Stimulated activated CD8-positive, alpha-beta memory T cell treated with anti-CD3 and anti-CD28 coated beads, Interleukin-15, amount 100 ng/mL, for 1 hour (primary cell): ENCODE measurements at places on chromosomes 4 and X.

DNA sequence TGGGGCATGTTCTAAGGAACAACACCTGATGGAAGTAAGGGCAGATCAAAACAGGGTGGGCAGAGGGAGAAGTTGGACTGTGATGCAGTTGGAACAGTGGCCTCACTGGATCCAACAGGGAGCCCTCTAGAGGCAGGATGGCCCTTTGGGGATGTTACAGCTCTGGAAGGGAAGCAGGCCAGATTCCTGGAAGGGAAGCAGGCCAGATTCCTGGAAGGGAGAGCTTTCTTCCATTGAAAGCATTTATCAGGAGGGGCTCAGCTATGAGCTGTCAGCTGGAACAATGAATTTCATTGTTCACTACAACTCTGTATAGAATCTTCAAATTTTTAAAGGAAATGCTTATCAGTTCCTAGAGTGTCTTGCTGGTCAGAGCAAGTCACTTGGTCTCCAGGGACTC is 17.7 kb downstream of the IL15 start:
- no peak for DNase-seq

DNA sequence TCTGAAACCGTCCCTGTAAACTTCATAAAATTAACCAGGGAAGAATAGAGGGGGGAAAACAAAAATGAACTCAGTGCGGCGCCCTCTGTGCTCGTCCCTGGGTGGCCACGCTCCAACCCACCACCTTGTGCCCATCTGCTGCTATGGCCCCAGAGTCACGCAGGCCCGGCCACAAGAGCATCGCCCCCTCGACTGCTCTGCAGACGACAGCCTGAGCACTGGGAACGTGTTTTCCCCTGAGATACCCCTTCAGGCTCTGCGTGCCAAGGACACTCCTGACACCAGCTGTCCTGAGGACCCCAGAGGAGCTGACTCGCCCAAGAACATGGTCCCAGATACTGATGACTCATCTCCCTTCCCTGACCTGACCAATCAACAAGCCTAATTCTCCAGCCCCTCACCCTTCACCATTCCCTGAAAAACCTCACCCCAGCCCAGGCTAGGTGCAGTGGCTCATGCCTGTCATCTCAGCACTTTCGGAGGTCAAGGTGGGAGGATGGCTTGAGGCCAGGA is 64.1 kb upstream of the GPR78 start:
- no peak for DNase-seq

- no peak for DNase-seq
Measured at GRCh38 chr4:55346851-55347255, 811 bp downstream of the SRD5A3 start.

GRCh38 chr4:8771258-8771590 is 100.4 kb downstream of the HMX1 start:
- DNase-seq, result no peak

- DNase-seq, result no peak
Measured at GRCh38 chrX:1421433-1422134, 29.7 kb upstream of the SLC25A6 start.

- no peak for DNase-seq
Measured at GRCh38 chrX:8233091-8233490, 62.0 kb upstream of the VCX2 start.

GRCh38 chr4:94575652-94576051 is 123.9 kb downstream of the PDLIM5 start:
- no peak for DNase-seq

DNA sequence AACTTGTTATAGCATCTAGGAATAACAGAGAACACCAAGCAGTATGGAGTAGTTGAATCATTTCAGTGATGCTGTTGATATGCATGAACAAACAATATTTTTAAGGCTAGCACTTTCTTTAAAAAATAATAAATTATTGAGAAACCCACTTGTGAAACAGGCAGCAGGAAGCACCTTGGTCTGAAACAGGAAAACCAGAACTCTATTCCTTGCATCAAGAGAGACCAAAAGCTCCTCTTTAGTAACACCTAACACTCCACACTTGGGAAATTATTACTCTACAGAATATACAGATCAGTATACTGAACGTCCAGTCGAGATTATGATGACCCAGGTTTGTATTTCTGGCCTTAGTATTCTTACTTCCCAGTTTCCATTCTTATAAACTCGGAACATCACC is 129.0 kb downstream of the ARAP2 start:
- no peak for DNase-seq

DNA sequence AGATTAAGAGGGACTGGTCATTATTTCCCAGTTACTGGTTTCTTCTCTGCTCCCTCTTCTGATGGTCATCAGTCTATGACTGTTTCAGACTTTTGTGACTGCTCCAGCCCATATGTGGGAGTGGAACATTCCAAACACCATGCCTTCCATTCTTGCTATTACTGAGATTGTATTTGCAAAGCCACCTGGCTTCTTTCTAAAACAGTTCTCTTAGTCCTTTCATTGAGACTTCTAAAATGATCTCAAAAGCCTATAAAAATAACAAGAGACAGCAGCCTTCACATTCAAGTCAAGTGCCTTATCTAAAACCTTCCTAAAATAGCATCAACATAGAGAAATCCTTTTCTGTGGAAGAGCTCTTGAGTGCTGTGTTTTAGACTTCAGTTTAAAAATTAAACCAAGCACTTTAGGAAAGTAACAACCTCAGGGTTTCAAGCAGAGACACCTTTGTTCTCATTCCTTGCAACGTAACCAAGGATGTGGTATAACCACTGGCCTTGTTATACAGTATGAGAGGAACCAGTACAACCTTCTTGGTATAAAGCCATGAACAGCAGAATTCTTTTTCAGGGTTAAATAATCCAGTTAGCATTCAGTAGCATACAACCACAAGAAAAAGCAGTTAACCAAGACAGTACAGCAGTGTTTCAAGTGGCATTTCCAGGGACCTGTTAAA is 97.1 kb downstream of the NFKB1 start:
- DNase-seq, result no peak

DNA sequence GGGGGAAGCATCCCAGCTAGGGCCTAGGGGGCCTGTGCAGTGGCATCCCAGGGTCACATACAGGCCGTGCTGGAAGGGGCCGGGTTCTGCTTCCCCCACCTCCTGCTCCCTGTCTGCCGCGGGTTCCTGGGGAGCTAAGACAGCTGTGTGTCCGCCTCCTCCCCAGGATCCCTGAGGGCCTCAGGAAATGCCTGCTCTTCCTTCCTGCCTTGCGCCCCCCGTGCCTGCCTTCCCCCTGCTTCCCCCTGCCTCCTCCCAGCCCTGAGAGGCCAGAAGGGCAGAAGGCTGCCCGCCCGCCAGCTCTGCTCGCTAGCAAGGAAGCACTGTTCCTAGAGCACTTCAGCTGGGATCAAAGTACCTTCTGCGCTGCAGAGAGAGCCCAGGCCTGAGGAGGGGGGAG is 2.9 kb upstream of the BGN start:
- no peak for DNase-seq

DNA sequence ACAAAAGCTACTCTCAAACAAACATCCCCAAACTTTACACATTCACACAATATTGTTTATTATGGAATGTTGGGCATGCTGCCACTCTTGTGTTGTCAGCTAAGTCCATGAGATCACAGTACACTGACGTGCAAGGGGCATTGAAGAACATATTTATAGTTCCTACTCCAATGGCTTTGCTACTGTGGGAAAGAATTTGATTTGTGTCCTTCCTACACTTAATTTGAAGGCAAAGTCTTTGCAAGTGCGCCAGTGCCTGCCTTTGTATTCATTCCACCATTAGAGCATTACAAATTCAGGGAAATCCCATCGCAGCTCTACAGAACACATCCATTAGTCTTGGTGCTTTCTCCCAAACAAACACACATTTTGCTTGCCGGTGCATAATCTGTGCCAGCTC is 45.4 kb upstream of the FTHL17 start:
- no peak for DNase-seq

GRCh38 chrX:130196466-130196865 is 24.7 kb downstream of the RAB33A start:
- no peak for DNase-seq

- DNase-seq, result no peak
Measured at GRCh38 chrX:65607070-65607742, 60.2 kb upstream of the MSN start.

GRCh38 chr4:5812506-5813229 is 80.2 kb downstream of the CRMP1 start:
- no peak for DNase-seq

DNA sequence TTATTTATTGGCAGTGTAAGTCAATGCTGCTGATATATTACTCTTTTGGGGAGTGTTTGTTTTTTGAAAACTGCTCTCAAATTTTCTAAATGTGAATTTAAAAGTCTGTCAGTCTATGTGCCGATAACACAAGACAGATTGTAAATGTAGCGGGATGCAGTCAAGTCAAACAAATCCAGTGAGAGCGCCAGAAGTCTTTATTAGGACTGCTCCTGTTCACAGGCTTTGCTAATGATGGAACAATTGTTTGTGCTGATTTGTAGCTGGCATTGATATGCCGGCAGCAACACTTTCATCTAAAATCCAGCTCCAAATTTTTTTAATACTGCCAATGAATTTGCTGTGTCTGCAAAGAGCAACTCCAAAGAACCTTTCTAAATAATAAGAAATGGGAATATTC is 78.7 kb upstream of the TET2 start:
- DNase-seq, result no peak

GRCh38 chr4:24434241-24434640 is 150.1 kb downstream of the DHX15 start:
- no peak for DNase-seq

DNA sequence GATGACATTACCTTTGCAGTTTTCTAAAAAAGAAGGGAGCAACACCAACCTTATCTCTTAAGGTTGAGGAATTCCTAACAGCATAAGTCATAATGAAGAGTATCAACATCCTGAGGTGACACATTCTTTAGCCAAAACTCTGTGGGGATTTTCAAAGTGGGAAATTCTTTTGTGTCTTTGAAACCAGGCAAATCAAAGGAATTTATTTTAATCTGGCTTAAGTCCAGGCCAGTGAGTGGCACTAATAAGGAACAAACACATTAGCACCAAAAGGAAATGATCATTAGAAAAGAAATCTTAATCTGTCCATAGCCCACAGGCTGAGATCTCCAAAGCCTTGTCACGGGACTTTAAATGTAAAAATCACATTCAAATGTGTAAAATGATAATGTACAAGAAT is 110.1 kb downstream of the LARP7 start:
- DNase-seq, result no peak

DNA sequence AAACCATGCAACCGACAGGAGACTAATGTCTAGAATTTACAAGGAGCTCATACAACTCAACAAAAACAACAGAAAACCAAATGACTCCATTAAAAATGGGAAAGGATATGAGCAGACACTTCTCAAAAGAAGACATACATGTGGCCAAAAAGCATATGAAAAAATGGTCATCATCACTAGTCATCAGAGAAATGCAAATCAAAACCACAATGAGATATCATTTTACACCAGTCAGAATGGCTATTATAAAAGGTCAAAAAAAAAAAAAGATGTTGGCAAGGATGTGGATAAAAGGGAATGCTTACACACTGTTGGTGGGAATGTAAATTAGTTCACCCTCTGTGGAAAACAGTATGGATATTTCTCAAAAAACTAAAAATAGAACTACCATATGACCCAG is 50.5 kb upstream of the CHRDL1 start:
- no peak for DNase-seq

- no peak for DNase-seq
Measured at GRCh38 chr4:148311526-148311925, 130.7 kb downstream of the NR3C2 start.

DNA sequence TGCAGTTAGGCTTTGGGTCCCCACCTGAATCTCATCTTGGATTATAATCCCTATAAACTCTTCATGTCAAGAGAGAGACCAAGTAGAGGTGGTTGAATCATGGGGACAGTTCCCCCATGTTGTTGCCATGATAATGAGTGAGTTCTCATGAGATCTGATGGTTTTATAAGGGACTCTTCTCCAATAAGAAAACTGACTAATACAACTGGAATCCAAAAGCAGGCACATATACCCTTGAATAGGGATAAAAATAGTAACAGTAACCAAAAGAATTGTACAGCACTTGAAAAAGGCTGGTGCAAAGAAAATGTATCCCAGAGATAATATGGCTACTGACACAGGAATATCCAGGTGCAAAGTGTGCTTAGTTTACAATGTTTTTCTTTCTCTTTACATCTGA is 351.5 kb upstream of the MAD2L1 start:
- DNase-seq, result no peak

- DNase-seq, result no peak
Measured at GRCh38 chrX:154459832-154460231, 1.8 kb downstream of the PLXNA3 start.

DNA sequence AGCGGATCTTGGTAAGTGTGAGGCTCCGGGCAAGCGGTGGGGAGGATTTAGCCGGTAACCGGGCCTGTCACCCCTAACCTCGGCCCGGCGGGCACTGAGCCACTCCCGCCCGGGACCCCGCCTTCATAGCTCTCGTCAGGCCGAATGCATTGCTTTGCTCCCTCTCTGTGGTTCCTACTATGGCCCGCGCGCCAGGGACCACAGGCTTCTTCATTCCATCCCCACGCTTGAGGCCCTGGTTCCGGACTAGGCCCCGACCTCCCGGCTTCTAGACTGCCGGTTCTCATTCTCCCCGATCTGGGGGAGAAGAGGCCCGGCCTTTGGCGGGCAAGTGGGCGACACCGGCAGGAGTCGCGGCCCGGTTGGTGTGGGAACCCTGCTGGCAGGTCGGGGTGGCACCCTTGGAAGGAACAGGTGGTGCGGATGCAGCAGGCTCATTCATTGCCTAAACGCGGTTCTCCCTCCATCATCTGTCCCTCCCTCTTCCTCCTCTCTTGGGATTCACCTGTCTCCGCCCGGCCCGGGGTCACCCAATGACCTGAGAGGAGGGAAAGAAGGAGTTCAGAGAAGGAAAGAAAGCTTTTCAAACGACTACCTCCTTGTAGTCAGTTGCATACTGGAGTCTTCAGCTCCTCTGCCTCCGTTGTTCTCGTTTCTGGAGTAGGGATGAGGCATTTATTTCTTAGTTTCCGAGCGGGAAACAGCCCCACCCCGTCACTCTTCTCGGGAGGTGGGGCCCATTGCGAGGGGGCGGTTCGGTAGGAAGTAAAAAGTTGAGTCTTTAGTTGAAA is at the start of gene NDUFC1:
NDUFC1 (minus strand) TSS at position 657 of the 791 bp plus-strand sequence. CDS start 6,679 bp downstream, outside the sequence.
- peak; percentile 26 for DNase-seq

GRCh38 chrX:68846536-68846935 is 17.7 kb downstream of the EFNB1 start:
- DNase-seq, result no peak
